PC-9 (cell line): ENCODE measurements at places on chromosomes 4 and X.

- H3K4me3 ChIP-seq = no peak overlapping the region
- H3K27ac ChIP-seq = no peak overlapping the region
- H3K36me3 ChIP-seq = no peaks in the 10 kb centered on the region
These were observed 223.3 kb upstream of the MAGEB2 start for GRCh38 chrX:29992083-29992482.

GRCh38 chr4:26896636-26897035 is 36.0 kb downstream of the STIM2 start:
- no peaks in the 10 kb centered on the region for H3K27me3 ChIP-seq
- no peak overlapping the region for H3K27ac ChIP-seq
- no peak for DNase-seq
- H3K4me3 ChIP-seq = no peak overlapping the region

DNA sequence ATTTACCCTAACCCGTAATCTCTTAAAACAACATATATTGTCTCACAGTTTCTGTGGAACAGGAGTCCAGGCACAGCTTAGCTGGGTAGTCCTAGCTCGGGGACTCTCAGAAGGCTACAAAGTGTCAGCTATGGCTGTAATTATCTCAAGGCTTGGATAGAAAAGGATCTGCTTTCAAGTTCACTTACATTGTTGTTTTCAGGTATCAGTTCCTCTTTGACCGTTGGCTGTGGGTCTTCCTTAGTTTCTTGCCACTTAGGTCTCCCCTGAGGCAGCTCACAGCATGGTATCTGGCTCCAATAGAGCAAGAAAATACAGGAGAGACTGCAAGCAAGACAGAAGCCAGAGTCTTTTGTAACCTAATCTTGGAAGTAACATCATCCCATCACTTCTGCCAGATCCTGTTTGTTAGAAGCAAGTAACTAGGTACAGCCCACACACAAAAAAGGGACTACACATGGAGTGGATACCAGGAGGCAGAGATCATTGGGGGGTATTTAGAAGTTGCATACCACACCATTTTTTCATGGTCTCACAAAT is 137.0 kb downstream of the MAGEB5 start:
- DNase-seq = no peak
- no peaks in the 10 kb centered on the region for H3K4me1 ChIP-seq
- no peaks in the 10 kb centered on the region for H3K27me3 ChIP-seq
- H3K36me3 ChIP-seq = no peaks in the 10 kb centered on the region

DNA sequence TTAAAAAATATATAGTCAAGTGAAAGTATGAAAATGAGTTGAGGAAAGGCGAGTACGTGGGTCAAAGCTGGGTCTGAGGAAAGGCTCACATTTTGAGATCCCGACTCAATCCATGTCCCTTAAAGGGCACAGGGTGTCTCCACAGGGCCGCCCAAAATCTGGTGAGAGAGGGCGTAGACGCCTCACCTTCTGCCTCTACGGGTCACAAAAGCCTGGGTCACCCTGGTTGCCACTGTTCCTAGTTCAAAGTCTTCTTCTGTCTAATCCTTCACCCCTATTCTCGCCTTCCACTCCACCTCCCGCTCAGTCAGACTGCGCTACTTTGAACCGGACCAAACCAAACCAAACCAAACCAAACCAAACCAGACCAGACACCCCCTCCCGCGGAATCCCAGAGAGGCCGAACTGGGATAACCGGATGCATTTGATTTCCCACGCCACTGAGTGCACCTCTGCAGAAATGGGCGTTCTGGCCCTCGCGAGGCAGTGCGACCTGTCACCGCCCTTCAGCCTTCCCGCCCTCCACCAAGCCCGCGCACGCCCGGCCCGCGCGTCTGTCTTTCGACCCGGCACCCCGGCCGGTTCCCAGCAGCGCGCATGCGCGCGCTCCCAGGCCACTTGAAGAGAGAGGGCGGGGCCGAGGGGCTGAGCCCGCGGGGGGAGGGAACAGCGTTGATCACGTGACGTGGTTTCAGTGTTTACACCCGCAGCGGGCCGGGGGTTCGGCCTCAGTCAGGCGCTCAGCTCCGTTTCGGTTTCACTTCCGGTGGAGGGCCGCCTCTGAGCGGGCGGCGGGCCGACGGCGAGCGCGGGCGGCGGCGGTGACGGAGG is at the start of gene FMR1:
FMR1 (plus strand) TSS at position 728 of the 831 bp plus-strand sequence. CDS start 261 bp downstream, outside the sequence.
- no peaks in the 10 kb centered on the region for H3K36me3 ChIP-seq
- H3K27ac ChIP-seq = peak within 1 kb of the TSS; percentile 76
- no peaks in the 10 kb centered on the region for H3K27me3 ChIP-seq

- H3K27ac ChIP-seq = no peak overlapping the region
- no peak overlapping the region for H3K4me3 ChIP-seq
- no peaks in the 10 kb centered on the region for H3K36me3 ChIP-seq
- H3K27me3 ChIP-seq = no peaks in the 10 kb centered on the region
- no peak for DNase-seq
These were observed 222.3 kb downstream of the CPE start for GRCh38 chr4:165600959-165601683.

DNA sequence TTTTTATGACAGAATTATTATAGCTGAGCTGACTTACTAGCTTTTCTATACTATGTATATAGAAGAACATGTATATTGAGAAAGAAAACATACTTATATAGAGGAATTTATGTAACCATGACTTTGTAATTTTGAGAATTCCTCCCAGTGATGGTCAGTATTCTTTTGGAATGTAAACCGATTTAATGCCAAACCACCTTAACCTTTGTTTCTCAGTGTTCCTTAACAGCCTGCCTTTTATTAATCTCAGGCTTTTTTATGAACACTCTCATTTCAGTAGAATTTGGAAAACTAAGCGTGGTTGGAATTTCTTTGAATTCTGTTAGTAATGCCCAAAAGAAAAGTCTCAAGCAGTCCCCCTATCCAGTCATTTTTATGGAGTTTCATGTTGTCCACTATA is 47.0 kb downstream of the MOSPD2 start:
- H3K36me3 ChIP-seq = no peaks in the 10 kb centered on the region
- H3K27me3 ChIP-seq = no peaks in the 10 kb centered on the region
- H3K4me1 ChIP-seq = no peaks in the 10 kb centered on the region
- H3K4me3 ChIP-seq = no peak overlapping the region
- DNase-seq = no peak

DNA sequence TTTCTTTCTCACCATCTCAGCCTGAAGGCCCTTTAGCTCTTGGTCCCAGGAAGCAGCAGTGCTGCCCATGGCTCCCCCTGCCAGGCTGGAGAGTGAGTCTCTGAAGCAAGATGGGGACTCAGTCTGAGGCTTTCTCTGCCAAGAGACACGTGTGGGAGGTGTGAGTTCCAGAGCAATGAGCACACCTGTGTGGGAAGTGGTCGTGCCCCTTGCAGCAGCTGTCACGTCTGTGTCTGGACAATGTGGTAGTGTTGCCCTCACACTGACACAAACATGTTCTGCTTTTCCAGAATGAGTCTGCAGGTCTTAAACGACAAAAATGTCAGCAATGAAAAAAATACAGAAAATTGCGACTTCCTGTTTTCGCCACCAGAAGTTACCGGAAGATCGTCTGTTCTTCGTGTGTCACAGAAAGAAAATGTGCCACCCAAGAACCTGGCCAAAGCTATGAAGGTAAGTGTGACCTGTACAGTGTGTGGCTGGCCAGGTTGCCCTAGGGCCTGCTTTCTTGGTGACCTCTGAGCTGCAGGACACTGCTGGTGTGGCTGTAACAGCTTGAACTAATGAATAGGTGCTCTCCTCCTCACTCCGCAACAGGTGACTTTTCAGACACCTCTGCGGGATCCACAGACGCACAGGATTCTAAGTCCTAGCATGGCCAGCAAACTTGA is 1.9 kb downstream of the TACC3 start:
- H3K27me3 ChIP-seq = no peaks in the 10 kb centered on the region
- 0 out of 2 replicates have a peak, but pooled peaks cover 9% of the 10 kb centered on the region for H3K36me3 ChIP-seq
- peaks cover 52% of the 10 kb centered on the region for H3K4me1 ChIP-seq
- DNase-seq = no peak
- no peak overlapping the region for H3K27ac ChIP-seq

DNA sequence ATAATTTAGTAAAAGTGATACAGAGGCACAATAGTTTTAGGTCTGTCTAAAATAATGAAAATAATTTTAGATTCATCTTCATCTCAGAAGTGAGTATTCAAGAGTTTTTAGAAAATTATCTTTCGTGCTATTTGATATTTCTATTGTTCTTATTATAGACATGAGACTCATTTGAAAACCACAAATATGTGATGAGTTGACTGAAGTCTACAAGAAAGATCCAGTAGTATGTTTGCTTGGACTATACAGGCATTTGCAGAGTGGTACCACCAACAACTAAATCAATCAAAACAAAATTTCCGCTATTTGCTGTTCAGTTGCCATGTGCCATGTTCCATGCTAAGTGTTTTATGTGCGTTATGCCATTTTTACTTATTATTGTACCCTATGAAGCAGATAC is 1318.5 kb downstream of the STIM2 start:
- H3K27me3 ChIP-seq = no peaks in the 10 kb centered on the region
- DNase-seq = no peak
- no peaks in the 10 kb centered on the region for H3K36me3 ChIP-seq
- H3K4me1 ChIP-seq = peaks cover 15% of the 10 kb centered on the region
- no peak overlapping the region for H3K4me3 ChIP-seq

DNA sequence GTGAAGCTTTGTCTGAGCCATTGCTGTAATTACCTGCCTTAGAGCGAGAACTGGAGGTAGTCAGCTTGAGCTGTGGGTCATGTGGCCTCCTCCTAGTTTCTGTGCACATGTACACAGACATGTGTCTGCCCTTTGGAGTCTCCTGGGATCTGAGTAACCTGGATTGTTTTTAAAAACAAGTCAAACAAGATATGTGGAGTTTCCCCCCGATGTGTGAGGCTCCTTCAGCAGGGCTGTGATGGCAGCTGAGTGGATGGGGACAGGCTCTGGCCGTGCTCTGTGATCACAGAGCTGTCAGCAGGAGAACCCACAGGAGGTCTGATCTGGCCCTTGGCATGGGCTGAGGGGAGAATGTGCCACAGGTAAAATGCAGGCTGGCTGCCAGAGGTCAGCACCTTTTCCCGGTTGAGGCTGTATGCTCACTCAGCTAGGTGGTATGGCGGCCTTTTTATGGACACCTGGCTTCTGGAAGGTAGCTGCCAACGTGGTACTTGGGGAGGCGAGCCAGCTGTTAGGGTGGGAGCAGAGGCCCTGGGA is 38.4 kb downstream of the NOP14 start:
- H3K27ac ChIP-seq = no peak overlapping the region
- no peaks in the 10 kb centered on the region for H3K27me3 ChIP-seq
- H3K4me3 ChIP-seq = no peak overlapping the region
- no peaks in the 10 kb centered on the region for H3K36me3 ChIP-seq

DNA sequence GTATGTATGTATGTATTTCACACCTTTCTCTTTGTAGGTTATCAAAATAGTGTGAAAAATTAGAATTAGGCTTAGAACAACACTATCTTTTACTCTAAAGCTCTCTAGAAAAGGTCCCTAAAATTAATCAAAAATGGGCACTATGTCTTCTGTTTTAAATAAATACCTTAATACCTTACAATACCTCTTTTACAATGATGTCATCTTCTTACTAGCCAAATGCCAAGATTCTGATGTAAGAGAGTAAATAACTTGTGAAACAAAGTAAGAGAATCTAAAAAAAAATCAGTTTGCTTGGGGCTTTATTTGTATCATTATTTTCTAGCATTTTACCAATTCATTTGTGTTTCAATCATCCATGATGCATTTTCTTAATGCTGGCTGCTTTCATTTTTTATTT is 402.2 kb upstream of the MAGEB2 start:
- no peaks in the 10 kb centered on the region for H3K4me1 ChIP-seq
- H3K27ac ChIP-seq = no peak overlapping the region
- H3K27me3 ChIP-seq = no peaks in the 10 kb centered on the region
- H3K4me3 ChIP-seq = no peak overlapping the region

DNA sequence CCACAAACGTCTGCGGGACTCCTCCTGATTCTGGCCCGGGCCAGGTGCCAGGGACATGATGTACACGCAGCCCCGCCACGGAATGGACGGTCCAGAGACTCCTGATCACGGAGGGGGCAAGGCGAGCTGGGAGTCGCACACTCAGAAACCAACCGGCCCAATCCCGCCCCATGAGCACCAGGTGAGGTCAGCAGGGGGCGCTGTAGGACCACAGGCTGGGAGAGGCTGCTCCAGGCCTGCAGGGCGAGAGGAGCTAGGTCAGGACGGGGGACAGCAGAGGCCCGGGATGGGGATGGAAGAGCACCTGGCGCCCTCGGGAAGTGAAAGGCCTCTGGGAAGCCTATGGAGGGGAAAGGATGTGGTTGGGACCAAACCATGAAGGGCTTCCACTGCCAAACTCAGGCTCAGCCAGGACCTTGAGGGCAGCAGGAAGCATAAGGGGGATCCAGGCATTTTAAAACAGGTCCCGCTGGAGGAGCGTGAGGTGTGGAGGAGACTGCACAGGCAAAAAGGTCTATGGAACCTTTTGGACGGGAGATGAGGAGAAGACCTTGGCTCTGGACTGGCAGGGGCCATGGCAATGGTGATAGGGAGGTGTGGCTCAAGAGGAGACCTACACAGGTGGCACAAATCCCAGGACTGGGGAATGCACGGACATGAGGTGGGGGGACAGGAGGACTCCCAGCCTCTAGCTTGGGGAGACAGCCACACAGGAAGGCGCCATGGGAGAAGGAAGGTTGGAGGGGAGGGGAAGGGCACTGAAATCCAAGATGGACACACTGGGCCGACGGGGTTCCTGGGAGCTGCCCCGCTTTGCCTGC is 79.2 kb downstream of the MTMR1 start:
- H3K36me3 ChIP-seq = no peaks in the 10 kb centered on the region
- H3K4me1 ChIP-seq = no peaks in the 10 kb centered on the region
- DNase-seq = peak; percentile 51
- no peaks in the 10 kb centered on the region for H3K27me3 ChIP-seq
- H3K4me3 ChIP-seq = no peak overlapping the region
- no peak overlapping the region for H3K27ac ChIP-seq

DNA sequence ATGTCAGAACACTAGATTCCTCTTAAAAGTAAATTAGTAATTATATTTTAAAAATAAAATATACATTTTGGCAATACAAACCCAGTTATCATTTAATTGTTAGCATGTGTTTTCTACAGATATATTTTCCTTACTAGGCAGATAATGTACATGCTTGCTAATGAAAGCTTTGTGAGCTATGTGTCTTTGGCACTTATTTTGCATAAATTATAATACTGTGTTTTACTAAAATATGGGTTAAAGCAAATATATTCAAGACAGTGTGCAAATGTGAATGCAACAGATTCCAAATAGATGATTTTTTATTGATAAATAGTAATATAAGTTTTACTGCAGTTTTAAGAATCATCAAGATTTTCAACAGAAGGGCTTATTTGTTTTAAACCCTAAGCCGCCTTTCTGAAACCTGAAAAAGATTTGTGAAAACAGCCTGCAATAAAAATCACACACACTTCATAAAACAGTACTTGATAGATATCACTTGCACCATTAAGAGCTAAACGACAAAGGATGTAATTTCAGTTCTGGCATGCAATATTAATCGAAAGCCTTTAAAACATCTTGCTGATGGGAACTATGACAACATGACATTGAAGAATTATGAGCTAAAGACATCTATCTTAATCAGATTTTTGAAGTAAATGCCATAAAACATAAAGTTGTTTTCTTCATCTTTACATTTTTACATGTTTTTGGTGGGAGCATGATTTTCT is 333.3 kb downstream of the DCTD start:
- peaks cover 5% of the 10 kb centered on the region; the same call in 1 of the 2 replicates for H3K27me3 ChIP-seq
- no peaks in the 10 kb centered on the region for H3K4me1 ChIP-seq
- H3K27ac ChIP-seq = no peak overlapping the region
- H3K4me3 ChIP-seq = no peak overlapping the region
- no peaks in the 10 kb centered on the region for H3K36me3 ChIP-seq

GRCh38 chr4:52038103-52038912 is at the start of gene SGCB:
TSS of gene SGCB (minus strand) at chr4:52038299. CDS start at chr4:52038259, 40 bp downstream.
- H3K27me3 ChIP-seq = no peaks in the 10 kb centered on the region
- H3K27ac ChIP-seq = no peak within 1 kb of the TSS
- no peaks in the 10 kb centered on the region for H3K4me1 ChIP-seq
- peak; percentile 19 for DNase-seq

GRCh38 chr4:38266616-38267015 is 306.4 kb downstream of the PTTG2 start:
- H3K36me3 ChIP-seq = no peaks in the 10 kb centered on the region
- no peaks in the 10 kb centered on the region for H3K27me3 ChIP-seq
- DNase-seq = peak; percentile 17
- H3K27ac ChIP-seq = no peak overlapping the region
- H3K4me1 ChIP-seq = no peaks in the 10 kb centered on the region
